ENCODE measurements at places on chromosomes 6 and 20.
A peak's percentile ranks its signal among the peaks of the same experiment; 100 is the strongest.

DNA sequence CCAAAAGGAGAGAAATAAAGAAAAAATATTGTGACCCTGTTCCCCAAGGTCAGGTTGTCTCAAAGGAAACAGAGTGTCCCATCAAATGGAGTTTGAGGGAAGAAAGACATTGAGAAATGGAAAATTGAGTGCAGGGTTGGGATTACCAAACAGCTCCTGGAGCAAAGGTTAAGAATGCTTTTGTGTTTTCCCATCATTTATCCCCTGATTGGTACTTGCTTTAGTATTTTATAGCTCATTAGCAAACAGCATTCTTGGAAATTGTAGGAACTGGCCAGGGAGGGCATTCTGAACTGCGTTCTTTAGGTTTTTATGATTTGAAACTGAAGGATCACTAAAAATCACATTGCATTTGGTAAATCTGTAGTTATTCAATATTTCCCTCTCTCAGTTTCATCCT lies 59.0 kb upstream of the NELFCD start:
- DNase-seq = no peak

DNA sequence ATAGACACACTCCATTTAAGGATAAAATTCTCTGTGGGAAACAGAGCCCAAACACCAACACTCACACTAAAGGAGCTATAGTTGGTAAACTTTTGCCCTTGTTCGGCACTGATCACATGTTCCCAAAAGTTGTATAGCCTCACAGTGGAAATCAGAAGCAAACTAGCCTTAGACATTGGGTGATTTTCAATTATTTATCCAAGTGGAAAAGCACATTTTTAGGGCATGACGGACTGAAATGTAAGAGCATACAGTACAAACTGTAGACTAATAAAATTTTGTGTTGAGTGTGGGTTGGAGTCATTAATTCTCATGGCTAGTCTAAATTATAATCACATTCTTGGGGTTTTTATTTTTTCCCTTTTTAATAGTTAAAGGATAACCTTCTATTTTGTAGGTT lies 202.4 kb downstream of the MOXD1 start:
- DNase-seq = no peak

- no peak for DNase-seq
These were observed 512.1 kb downstream of the QKI start for GRCh38 chr6:163926642-163927041.

DNA sequence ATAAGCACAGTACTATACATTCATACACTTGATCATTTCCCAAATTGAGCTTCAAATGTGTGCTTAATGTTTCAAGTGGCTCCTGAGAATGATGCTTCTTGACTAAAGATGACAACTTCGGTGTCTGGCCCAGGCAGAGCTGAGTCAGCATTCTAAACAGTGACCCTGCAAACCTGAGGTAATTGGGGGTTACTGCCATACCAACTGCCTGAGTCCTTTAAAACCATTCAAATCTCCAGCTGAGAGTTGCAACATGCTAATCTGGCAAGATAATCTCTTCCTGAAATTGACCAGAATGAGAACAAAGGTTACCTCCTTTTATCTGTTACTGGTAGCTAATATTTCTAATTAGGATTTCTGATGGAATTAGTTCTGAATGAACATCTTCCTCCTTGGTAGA lies 8.2 kb downstream of the BACH2 start:
- DNase-seq = no peak

DNA sequence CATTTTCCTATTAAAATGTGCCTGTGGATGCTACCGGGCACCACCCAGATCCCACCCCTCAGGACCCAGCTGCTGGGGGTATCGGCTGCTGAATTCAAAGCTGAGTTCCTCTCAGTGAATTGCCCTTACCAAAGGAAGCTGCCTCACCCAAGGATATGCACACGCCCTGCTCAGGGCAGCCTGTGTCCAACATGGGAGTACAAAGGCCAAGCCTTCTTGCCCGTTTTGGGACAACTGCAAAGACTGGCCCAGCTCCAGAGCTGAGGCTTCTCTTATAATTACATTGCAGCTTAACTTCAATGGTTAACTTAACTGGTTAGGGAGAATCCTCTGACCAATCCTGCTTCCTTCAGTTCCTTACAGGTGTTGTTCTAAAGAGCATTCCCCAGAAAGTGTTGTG lies 19.8 kb upstream of the FANCE start:
- DNase-seq = no peak

DNA sequence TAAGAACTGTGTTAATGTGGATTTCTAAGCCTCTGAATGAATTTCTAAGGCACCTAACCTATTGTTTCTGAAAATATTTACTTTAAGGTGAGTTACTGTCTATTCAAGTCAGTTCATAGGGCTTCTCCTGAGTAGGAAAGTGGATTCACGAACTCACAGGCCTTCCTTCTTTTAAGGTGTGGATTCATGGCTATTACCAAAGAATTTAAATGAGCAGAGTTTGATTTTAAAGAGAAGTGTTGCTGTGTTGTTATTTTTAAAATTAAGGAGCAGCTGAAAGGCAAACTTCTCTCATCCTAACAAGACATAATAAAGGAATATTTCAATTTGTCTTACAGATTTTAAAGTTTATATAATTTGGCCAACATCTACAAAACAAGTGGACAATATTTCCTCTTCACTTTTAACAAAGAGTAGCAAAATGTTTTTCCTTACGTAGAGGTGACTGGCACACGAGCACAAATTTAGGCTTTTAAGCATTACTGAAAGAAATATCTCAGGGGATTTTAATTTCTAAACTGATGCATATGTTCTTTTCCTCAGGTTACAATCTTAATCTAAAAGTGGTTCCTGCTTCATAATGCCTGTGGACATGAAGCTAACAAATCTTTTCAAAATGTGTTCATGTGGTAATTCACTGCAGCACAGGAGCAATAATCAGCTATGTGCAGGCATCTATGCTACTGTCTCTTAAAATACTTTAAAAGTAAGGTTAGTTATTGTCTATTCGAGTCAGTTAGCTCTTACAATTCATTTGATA lies 602 bp upstream of the TSPYL4 start:
- no peak for DNase-seq

DNA sequence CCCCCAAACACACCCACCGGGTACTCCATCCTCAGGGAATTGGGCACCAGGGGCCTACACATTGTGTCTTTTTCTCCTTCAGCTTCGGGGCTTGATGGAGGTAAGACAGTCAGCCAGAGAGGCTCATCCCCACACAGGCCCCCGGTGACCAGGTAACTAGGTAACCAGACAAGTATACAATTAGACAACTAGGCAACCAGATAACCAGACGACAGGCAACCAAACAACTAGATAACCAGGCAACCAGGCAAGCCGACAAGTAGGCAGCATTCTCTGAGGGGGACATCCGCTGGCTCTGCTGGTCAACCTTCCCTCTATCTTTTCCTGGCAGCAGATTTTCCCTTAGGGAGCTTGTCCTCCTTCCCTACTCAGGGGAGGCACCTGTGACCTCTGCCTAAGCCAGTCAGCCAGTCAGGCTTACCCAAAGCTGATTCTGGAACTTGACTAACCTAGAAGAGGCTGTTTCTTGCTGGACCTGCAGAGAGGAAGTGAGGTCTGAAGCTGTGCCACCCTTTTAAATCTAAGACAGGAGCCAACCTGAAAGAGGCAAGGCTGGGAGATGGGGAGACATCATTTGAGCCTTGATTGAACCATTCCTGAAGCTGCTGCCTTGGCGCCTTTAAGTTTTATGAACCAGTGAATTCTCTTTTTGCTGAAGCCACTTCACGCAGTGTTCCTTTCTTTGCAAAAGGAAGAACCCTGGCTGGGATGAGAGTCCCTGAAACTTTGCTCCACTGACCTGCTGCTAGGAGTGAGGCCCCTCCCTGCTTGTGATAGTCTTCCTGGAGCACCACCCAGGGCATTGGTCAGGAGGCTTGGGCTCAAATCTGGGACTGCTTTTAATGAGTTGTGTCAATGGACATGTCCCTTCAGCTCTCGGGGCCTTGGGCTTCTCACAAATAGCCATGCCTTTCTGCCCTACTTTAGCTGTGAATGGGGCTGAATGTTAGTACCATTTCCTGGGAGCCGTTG lies 96.4 kb upstream of the RNF24 start:
- DNase-seq = no peak

DNA sequence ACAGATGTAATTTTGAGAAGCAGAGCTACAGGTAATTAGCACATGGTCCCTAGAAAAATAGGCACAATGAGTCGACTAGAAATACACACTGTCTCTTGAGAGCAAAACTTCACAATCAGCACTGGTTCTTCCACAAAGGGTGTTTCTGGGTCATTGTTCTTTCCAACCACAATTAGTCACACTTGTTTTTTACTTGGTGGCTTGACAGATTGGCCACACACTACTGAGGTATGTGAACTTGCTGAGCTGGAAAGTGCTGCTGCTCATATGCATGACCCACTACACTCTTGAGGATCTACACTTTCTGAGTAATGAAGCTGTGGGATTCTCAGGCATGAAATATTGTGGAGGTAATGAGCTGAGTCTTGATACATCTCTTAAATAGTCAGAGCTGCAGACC lies 347.7 kb downstream of the BCKDHB start:
- peak; percentile 37 for DNase-seq

GRCh38 chr20:56088375-56088774 lies 83.1 kb upstream of the CBLN4 start:
- DNase-seq = no peak

DNA sequence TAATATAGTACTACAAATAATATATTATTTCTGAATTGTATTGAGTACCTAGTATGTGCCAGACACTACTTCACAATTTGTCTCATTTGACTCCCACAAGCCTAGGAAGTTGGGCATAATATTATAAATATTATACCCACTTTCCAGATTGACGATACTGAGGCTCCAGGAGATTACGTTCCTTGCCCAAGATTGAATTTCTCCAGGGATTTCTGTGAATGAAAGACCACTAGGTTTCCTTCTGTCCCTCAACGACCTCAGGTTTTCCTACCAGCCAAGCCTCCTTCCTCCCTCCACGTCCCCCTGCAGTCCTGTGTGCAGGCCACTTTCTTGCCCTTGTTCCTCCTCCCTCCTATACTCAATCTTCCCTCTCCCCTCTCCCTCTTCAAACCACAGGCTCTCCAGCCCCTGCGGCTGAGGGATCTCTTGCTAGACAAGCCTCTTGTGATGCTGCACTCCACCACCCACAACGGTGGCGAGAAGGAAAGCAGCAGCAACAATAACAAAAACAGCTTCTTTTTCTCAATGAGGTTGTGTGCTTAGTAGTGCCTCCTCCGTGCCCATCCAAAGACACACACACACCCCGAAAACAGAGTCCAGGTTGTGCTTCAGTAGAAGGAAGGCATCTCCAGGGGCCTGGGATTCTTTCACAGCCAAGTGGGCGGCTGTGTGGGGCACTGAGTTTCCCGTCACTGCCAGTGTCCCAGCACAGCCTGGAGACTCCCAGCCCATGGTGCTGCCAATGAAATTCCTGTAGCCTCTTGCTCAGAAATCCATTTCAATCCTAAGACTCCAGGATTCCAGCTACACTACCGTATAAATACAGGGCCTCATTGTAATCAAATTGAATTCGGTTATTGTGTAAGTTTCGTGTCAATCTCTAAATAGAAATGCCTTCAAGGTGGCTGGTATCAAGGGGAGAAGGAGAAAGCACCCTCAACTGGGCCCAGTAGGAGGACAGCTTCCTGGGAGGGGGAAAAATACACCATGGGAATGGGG lies 94.4 kb downstream of the NCR2 start:
- no peak for DNase-seq

- DNase-seq = no peak
These were observed 9.3 kb downstream of the PSMA7 start for GRCh38 chr20:62133864-62134263.

GRCh38 chr20:43750774-43751166 lies 24.0 kb upstream of the GTSF1L start:
- DNase-seq = no peak

- no peak for DNase-seq
These were observed 238.3 kb downstream of the ATXN1 start for GRCh38 chr6:16522937-16523336.

- no peak for DNase-seq
These were observed 211.8 kb downstream of the CDKAL1 start for GRCh38 chr6:20746024-20746423.

- DNase-seq = no peak
These were observed 197.2 kb upstream of the THEMIS start for GRCh38 chr6:128098000-128098581.

GRCh38 chr6:138726066-138726756 lies 47.4 kb upstream of the CCDC28A start:
- DNase-seq = no peak

DNA sequence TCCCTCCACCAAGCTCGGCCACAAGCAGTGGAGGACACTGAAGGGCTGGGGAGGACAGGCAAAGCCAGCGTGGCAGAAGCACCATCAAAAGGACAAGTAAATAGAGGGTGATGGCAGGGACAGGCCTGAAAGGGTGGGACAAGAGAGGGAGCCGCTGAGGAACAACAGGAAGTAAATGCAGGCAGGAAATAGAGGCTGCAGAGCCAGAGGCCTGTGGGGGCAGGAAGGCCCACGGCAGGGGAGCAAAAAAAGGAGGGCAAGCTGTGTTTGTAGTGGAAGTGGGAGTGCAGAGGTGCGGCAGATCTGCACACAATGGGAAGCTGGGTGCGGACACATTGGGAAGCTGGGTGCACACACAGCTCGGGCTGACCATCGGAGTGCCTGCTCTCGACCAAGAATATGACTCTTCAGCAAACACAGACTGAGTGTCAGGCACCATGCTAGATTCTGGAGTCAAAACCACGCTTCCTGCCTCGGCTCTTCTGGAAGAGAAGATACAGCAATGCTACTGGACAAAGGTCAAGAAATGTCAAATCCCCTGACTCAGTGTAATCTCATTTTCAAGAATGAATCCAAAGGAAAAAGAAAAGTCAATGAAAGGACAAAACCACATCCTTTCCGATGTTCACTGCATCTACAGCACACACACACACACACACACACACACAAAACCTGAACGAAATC lies 40.4 kb upstream of the RAB22A start:
- no peak for DNase-seq

DNA sequence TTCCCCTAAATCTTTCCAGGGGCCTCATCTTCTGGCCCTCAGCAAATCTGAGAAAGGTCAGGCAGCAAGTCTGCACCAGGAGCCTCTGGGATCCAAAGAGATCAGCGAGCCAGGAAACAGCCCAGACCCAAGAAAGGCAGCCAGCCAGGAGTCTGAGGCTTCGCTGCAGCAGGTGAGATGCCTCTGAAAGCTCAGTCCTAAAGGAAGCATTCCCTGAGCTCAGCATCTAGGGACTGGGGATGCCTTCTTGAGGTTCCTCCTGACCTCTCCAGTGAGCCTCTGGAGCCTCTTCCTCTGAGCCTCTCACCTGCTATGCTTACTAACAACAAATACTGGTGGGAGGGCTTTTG lies 118.8 kb upstream of the MAFB start:
- DNase-seq = no peak

DNA sequence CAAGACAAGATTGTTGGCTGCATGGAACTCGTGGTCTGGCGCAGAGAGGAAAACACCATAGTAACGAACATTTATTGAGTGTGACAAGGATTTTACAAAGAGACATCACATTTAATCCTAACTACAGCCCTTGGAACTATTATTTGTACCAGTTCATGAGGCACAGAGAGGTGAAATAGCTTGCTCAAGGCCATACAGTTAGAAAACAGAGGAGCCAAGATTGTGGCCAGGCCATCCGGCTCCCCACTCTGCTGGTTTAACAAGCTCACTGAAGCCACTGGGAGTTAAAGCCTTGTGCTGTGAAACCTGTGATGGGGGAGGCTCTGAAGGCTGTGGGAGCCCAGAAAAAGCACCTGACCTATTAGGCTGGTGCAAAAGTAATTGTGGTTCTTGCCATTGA lies 74.9 kb upstream of the ZNFX1 start:
- no peak for DNase-seq

- no peak for DNase-seq
These were observed 867 bp downstream of the EBF4 start for GRCh38 chr20:2693286-2694007.

GRCh38 chr6:8215631-8216030 lies 113.3 kb upstream of the EEF1E1 start:
- no peak for DNase-seq

- DNase-seq = no peak
These were observed 110.2 kb downstream of the TBXT start for GRCh38 chr6:166057431-166057830.
